Kidney capillary endothelial cell (primary cell): ENCODE measurements at places on chromosomes 1 and 21.

- DNase-seq, result no peak
Measured at GRCh38 chr1:203720242-203720641, 44.7 kb upstream of the LAX1 start.

GRCh38 chr1:27053977-27054753 lies 41.5 kb upstream of the TENT5B start:
- no peak for DNase-seq

DNA sequence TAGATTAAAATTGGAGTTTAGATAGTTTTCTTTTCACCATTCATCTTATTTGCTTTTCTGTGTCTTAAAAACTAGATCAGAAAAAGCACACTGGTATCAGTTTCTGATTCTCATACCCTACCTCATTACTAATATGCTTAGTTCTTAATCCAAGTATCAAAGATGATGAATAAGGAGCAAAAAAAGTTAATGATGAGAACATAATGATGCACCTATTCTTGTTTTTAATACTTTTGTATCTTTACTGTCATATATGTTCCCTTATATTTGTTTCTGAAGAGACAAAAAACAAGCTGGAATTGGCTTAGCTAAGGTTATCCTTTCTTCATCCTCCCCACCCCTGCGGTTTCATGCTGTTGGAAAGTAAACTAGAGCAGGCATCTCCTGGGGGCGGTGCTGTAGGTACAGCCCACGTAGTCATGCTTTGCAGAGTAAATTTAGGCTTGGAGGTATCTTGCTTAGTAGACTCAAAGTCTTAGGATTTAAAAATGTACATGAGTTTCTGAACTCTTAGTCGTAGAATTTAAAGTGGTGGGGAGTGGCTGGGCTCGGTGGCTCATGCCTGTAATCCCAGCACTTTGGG lies 16.4 kb downstream of the CNIH4 start:
- no peak for DNase-seq

DNA sequence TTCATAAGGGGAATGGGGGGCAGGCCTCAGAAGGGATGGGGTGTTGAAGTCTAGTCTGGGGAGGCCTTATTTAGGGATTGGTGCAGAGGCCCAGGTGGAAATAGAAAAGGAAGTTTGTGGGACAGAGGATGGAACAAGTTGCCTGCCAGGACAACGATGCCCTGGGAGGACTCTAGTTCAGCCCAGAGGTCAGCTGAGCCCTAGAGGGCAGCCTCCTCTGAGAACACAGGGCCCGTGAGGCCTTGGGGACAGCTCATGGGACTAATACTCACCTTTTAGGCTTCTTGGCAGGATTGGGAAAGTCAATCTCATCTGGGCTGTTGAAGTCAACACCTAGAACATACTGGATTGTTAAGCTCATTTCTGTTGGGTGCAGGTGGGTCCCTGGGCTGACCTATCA lies 43.0 kb downstream of the LHX4 start:
- no peak for DNase-seq

DNA sequence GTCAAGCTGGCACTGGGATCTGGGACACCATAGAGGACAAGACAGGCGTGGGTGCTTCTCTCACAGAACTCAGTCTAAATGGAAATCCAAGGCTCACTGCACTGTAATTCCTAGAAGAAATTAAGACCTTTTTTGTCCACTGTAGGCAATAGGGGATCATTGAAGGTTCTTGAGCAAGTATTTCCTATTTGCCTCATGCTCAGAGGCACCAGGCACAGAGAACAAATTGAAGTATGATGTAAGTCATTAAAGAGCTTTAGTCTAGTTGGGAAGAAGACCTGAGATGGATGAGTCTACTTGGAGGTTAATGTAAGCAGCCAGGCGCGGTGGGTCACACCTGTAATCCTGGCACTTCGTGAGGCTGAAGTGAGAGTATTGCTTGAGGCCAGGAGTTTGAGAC lies 34.6 kb downstream of the EIF2D start:
- no peak for DNase-seq

- DNase-seq, result no peak
Measured at GRCh38 chr1:90550626-90551406, 166.3 kb downstream of the BARHL2 start.

GRCh38 chr1:211566431-211567025 lies 12.4 kb downstream of the SLC30A1 start:
- no peak for DNase-seq

- peak; percentile 22 for DNase-seq
Measured at GRCh38 chr1:119885903-119886783, 10.2 kb downstream of the ADAM30 start.
